WERI-Rb-1 (cell line): ENCODE measurements at places on chromosomes 6 and 20.

GRCh38 chr20:38427655-38428023 lies 7.5 kb downstream of the SNHG17 start:
- DNase-seq: no peak

- DNase-seq: no peak
These were observed 88.3 kb downstream of the IYD start for GRCh38 chr6:150456902-150457643.

DNA sequence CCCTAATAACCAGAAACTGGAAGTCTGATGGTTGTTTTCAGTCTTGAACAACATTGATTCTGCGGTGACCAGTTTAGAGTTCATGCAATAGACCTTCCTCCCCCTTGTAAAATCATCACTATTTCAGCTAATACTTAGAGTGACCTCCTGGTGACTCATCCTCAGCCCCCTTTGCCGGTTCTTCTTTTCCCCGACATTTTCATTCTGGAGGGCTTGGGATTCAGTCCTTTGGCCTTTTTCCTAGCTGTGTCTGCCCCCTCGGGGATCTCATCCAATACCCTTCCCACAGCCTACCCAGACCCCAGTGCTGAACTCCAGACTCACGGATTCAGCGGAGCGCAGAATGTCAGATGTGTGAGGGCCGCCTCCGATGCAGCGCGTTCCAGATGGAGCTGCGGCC lies 7.5 kb upstream of the BHLHE23 start:
- DNase-seq: no peak

DNA sequence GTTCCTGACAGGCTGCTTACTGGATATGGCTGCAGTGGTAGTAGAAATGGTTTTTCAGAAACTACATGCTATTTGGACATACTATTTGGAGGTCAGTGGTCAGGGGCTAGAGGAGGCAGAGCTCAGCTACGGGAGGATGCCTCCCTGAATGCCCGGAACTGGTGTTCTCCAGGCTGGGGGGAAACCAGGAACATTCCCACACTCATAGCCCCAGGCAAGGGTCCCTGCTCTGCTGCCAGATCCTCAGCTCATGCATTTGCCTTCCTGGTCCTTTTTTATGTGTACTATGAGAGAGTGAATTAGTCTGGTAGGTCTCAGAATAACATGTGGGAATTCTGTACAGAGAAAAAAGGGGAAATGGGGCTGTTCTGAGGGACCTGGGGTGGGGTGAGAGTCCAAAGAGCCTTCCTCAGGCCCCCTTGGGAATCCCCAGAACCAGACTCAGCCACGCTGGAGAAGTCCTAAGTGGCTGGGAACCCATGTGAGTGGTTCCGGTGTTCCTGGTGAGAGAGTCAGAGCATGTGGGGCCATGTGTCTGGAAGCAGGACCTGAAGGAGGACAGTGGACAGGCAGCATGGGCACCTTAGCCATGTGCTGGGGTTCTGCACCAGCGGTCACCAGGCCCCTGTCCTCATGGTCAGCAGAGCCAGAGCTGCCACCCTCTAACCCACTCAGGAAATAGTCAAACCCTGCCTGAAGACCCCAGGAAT lies 58.0 kb upstream of the MYL9 start:
- no peak for DNase-seq

- DNase-seq: no peak
These were observed 25.0 kb downstream of the L3MBTL3 start for GRCh38 chr6:130043344-130043743.

DNA sequence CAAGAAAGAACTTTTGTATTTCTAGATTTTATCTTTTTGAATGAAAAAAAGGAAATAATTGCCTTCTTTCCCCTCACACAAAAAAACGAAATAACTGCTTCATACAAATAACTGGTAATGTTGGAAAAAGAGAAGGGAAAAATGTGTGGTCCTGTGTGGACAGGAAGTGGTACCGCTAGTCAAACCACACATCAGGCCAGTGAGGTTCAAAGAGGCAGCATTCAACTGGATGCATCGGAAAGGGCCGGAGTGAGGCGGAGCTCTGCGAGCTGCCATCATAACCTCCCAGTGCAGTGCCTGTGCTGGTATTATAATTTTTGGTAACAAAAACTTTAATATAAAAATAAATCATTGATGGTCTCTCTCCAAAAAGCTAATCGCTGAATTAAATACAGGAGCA lies 111.2 kb downstream of the IRF4 start:
- no peak for DNase-seq

- DNase-seq: no peak
These were observed 182.5 kb downstream of the GJA10 start for GRCh38 chr6:90076511-90077415.

DNA sequence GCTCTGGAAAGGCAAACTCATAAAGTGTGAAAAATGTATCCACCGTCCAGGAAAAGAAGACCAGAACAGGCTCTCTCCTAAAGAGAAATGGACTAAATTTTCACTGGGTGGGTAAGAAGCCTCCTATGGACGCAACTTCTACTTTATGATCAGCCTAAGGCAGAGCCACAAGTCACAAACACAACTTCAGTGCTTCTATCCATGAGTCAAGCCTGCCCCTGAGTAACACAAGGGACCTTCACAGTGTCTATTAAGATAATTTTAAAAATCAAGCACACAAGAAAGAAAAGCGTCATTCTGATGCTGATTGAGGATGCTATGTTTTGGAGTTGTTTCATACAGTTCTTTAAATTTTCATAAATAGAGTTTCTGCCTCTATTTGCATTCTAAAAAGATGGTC lies 601.7 kb upstream of the ARID1B start:
- no peak for DNase-seq

GRCh38 chr6:168102315-168102985 lies 23.4 kb upstream of the FRMD1 start:
- DNase-seq: no peak

DNA sequence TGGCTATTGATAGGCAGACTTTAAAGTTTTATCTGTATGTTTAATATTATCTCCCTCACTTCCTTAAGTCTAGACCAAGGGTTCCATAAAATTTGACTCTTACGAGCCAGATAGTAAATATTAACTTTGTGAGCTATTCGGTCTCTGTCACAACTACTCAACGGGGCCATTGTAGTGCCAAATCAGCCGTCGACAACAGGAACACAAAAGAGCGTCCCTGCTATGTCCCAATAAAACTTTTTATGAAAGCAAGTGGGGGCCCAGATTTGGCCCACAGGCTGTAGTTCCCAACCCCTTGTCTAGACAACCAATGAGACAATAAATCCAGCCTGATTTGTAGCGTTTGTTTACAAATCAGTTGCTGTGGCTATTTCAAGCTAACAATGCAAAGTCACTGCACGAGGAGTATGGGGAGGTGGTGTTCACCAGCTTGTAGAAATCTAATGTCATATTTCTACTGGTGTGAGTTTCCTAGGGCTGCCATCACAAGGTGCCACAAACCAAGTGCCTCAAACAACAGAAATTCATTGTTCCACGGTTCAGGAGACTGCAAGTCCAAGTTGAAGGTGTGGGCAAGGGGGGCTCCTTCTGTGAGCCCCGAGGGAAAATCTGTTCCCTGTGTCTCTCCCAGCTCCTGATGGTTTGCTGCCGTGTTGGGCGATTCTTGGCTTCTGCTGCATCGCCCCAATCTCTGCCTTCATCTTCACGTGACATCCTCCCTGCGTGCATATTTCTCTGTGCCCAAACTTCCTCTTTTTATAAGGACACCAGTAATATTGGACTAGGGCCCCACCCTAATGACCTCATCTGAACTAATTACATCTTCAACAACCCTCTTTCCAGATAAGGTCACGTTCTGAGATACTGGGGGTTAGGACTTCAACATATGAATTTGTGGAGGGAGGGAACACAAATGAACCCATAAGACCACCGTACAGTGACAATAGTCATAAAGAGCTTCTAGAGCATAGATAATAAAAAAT lies 356.0 kb upstream of the JARID2 start:
- DNase-seq: no peak

DNA sequence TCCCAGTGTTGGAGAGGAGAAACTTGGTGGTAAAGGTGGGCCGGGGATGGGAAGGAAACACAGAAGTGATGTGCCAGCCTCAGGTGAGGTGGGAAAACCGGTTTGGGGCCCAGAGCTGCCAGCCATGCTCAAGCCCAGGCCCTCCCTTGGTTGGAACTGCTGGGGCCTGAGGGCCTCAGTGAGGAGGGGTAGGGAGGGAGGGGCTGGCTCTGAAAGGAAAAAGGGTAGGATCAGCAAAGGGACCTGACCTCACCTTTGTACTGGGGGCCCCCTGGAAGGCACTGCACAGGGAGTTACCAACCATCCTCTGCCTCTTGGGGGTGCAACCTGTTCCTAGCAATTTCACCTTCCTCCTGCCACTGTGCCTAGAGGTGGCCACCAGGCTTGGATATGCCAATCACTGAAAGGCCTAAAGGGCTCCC lies 1.8 kb upstream of the SPEF1 start:
- no peak for DNase-seq

DNA sequence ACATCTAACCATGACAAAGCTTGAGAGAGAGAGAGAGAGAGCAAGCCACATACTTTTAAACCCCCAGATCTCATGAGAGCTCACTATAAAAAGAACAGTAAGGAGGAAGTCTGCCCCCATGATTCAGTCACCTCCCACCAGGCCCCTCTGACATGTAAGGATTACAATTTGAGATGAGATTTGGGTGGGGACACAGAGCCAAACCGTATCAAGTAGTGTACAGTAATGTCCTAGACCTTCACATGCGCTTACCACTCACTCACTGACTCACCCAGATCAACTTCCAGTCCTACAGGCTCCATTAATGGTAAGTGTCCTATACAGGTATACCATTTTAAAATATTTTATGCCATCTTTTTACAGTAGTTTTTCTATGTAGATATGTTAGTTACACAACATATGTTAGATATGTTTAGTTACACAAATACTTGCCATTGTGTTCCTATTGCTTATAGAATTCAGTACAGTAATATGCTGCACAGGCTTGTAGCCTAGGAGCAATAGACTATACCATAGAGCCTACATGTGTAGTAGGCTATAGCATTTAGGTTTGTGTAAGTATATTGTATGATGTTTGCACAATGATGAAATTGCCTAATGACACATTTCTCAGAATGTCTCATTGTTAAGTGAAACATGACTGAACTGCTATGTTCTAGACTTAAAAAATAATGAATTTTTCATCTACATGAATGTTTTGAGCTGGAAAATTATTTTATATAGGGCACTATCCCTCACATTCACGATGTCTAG lies 11.7 kb downstream of the TSPYL1 start:
- no peak for DNase-seq

DNA sequence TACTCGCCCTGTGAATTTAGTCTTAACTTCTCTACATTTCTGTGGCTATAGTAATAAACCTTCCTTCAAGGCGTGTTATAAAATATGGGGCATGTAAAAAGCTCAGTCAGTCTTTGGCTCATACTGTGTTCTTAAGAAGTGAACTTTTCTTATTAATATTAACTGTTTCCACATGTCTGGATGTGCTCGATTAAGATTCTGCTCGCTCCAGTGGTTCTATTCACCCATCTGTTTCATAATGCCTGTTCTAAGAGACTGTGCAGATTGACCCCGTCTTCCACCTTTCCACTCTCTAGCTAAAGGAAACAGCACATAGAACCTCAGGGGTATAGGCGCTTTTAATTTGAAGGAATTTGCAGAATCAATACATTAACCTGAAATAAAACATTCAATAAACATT lies 99.9 kb downstream of the L3MBTL3 start:
- no peak for DNase-seq

GRCh38 chr6:20582586-20583443 lies 48.6 kb downstream of the CDKAL1 start:
- no peak for DNase-seq

DNA sequence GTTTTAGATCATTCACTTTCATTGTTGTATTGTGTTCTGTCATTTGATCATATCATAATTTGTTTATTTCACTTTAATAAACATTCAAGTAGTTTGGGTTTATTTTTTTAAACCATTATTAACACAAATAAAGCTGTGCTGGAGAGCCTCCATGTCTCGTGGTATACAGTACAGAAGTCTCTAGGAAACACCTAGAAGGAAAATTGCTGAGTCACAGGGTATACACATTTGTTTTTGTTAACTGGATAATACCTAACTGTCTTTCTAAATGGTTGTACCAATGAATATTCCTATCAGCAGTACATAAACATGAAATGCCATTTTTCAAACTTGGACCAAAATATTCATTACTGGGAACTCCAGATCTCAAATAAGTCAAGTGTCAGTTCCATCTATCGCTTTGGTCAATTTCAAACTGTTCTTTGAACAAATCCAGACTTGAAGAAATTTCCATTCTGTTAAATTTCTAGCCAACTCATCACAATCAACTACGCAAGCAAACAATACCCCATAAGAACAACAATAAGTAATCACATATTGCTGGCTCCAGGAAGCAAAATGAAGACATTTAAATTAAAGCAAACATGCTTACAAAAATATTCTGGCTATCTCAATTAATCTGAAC lies 138.1 kb downstream of the ATXN1 start:
- no peak for DNase-seq

- no peak for DNase-seq
These were observed 211.9 kb downstream of the GRIK2 start for GRCh38 chr6:101605426-101605825.

DNA sequence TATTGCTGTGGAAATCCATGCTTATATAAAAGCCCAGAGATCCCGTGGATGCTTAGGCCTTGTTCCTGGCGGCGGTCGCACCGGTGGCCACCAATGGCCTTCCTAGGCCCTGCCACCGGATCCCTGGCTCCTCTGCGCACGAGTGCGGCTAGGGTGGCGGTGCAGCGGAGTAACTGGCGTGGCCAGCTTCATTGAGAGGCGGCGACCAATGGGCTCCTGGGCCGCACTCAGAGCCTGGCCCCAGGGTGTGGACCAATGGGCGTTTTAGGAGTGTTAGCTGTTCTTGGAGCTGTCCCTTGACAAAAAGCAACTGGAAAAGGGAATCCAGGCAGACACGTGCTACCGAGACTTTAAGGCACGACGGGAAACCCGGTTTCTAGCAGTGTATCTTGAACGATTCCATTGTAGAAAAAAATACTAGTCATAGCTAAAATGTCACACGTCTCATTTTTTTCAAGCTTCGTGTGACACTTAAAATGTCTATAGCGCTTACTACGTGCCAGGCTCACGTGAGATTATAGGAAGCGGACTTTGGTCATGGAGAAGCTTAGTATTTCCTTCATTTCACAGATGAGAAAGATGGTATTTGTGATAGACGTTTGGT lies 1.7 kb downstream of the AMD1 start:
- peak; percentile 78 for DNase-seq

DNA sequence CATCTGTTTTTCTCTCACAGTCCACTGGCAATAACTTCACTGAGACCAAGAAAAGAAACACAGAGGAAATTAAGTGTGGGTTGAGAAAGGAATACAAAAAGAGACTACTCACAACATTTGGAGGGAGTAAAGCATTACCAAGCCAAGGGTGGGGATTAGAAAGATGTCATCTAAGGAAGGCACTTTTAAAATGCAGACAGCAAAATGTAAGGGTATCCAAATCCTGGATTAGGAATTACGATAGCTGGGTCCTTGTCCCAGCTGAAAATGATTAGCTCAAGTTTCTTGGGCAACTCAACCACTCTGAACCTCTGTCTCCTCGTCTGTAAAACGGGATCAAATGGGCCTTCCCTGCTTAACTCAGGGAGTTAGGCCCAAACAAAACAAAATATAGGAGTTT lies 2.2 kb downstream of the LEMD2 start:
- no peak for DNase-seq

GRCh38 chr20:47133809-47134456 lies 222.6 kb downstream of the ZMYND8 start:
- peak; percentile 61 for DNase-seq
